ENCODE measurements at places on chromosomes 4 and X.
A peak's percentile ranks its signal among the peaks of the same experiment; 100 is the strongest.

DNA sequence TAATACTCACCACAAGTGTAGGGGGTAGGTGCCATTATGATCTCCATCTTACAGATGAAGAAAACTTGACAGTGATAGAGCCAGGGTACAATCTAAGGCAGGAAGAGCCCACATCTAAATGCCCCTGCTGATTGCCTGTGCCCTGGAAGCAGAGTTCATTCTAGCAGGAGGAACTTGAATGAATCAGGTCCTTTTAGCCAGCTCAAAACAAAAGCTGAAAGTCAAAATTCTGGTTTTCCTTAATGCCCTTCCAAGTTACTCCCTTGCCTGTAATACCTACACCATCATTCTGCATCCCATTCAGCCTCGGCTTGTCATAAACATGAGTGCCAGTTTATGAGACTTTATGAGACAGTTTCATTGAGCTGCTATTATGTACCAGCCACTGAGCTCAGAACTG, 89.6 kb downstream of the SCD5 start:
- no peak for DNase-seq

DNA sequence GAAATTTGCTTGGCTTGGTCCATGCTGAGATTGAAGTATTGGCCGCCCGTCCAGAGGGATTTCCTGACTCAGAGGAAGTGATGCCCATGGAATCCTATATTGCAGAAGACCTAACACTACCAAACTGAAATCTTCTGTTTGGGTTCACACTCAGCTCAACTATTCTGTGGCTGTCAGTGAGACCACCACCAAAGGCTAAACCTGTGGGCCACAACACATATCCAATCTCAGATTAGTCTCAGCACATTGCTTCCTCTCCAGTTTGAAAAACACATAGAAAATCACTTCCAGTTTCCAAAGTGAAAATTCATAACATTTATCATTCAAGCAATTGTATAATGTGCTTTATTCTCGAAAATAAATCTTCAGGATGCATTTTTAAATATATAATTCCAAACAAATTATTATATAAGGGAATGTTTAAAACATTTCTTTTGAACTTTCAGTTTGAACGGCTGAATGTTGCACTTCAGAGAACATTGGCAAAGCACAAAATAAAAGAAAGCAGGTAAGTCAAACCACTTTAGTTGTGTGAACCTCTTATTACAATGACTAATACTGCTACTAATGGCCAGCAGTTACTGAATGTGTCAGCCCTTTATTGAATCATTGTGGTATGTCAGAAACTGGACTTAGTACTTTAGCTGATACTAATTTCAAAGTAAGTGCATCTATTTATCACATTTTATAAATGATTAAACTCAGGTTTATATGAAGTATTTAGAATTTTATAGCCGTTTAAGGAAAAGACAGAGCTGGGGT, 37.0 kb downstream of the GUCY1A1 start:
- DNase-seq, result no peak

DNA sequence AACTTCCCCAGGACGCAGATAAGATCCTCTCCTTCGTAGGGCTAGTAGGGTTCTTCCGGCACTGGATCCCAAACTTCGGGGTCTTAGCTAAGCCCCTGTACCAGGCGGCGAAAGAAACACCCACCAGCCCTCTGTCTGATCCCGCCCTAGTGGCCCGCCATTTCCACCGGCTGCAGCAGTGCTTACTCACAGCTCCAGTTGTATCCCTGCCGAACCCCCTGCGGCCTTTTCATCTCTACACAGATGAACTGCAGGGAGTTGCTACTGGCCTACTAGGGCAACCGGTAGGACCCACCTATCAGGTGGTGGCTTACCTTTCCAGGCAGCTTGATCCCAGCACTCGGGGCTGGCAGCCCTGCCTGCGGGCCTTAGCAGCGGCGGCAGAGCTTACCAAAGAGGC, 961.2 kb downstream of the RPA4 start:
- no peak for DNase-seq

GRCh38 chrX:50779694-50780093, 34.3 kb downstream of the SHROOM4 start:
- DNase-seq, result no peak

GRCh38 chr4:180953572-180953971, 1289.6 kb upstream of the TENM3 start:
- DNase-seq, result no peak

- DNase-seq, result no peak
Observed at GRCh38 chr4:164307262-164307661, 446.7 kb upstream of the SMIM31 start.

GRCh38 chrX:115591856-115592842, 31.2 kb downstream of the PLS3 start:
- no peak for DNase-seq

DNA sequence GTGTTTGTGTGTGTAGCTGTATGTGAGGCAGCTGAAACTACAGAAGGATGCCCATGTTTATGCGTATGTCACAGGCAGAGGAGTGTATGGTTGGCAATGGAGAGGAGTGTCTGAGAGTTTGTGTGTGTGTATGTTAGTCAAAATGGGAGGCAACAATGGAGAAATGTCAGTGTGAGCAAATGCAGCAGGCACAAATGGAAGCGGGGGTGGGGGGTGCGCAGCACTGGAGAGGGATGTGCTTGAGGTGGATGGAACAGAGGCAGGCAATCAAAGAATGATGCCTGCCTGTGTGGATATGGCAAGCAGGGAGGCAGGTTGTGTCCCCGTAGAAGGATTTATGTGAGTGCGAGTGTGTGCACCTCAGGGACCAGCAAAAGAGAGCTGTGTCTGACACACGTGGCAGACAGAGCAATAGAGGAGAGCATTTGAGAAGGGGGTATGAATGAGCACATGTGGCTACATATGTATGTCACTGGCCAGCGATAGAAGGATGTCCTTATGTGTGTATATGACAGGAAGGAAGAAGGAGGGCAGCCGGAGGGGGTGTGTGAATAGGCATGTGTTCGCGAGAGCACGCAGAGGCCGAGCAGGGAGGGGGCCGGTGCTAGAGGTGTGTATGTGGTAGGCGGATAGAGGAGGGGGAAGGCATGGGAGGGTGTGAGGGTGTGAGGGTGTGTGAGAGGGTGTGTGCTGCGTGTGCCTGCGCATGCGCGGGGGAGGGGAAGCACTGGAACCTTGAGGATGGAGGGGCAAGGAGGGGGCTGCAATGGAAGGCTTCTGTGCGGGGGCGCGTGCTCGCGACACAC, 1.1 kb downstream of the PJA1 start:
- peak; percentile 61 for DNase-seq

- DNase-seq, result no peak
Observed at GRCh38 chrX:103101299-103102042, 8.5 kb upstream of the NXF3 start.

DNA sequence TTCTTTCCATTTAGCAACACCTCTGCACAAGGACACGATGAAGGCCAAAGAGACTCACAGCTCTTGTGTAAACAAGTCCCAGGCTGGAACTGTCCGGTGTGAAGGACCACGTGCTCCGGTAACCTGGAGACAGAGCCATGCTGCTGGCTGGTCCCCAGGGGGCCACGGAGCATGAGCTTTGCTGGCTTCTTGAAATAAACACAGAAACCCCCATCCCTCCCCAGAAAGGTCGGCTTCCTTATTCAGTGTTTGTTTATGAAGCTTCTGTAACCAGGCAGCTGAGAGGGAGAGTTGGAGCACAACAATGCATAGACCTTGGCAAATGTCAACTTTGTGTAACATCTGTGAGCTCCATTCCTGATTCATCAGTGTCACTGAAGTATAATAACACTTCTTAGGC, 109.4 kb downstream of the GPR143 start:
- DNase-seq, result peak; percentile 46

DNA sequence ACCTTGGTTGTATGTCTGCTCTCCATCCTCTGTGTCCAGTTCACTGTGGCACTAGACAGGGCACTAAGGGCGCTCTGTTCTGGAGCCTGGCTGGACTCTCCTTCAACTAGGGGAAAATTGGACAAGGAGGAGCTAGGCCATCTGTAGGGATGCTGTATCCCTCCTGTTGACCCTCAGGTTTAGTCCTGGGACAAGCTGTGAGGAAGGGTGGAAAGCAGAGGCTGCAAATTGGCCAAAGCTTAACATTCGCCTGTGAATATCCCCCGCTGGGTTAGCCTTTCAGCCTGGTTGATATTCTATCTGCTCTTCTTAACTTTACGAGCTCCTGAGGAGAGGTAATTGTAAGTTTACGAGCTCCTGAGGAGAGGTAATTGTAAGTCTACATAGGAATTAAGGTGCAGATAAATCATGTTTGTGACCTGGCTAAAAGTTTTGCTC, 64.4 kb upstream of the ENPEP start:
- DNase-seq, result peak; percentile 75

GRCh38 chrX:55028040-55028439, 2.7 kb downstream of the ALAS2 start:
- DNase-seq, result no peak

DNA sequence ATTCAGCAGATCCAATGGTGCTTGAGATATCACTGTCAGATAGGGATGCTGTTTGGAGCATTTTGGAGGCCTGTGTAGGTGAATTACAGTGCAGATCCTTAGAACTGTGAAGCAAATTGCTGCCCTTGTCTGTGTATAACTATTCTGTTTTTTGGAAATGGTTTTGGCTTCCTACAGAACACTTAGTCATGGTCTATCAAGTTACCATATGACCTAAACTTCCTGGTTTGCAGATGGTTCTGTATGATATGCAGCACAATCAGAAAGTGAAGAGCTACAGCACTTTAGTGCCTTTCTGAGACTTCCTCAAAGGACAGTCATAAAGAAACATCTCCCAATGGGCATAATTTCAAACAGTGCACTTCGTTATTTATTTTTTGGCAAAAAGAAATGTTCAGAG, 688.6 kb downstream of the SH3BGRL start:
- DNase-seq, result no peak

GRCh38 chrX:18668071-18668835, 3.7 kb downstream of the RS1 start:
- DNase-seq, result no peak

- no peak for DNase-seq
Observed at GRCh38 chr4:105130945-105131344, 15.7 kb upstream of the TET2 start.

- no peak for DNase-seq
Observed at GRCh38 chr4:65999518-65999871, 329.2 kb upstream of the EPHA5 start.

GRCh38 chr4:154349829-154350228, 141.8 kb downstream of the DCHS2 start:
- no peak for DNase-seq

- DNase-seq, result no peak
Observed at GRCh38 chr4:17812801-17813200, 2.0 kb downstream of the NCAPG start.

DNA sequence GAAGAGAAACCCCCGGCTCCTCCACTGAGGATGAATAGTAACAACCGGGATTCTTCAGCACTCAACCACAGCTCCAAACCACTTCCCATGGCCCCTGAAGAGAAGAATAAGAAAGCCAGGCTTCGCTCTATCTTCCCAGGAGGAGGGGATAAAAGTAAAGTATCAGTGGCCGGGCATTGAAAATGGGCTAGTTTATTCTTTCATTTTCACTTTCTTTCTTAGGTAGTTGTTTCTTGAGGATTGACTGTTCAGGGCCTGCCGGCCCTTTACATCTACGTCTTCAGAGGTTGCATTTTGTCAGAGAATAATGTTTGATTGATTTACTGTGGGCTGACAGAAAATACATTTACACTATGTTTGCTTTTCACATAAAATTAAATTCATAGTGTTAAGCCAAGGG, 27.1 kb downstream of the PAK3 start:
- DNase-seq, result no peak

GRCh38 chr4:26242451-26242850, 78.4 kb upstream of the RBPJ start:
- no peak for DNase-seq

- no peak for DNase-seq
Observed at GRCh38 chrX:15546745-15547144, 46.1 kb downstream of the BMX start.

GRCh38 chrX:150690126-150690525, 3.1 kb upstream of the MTMR1 start:
- DNase-seq, result no peak

DNA sequence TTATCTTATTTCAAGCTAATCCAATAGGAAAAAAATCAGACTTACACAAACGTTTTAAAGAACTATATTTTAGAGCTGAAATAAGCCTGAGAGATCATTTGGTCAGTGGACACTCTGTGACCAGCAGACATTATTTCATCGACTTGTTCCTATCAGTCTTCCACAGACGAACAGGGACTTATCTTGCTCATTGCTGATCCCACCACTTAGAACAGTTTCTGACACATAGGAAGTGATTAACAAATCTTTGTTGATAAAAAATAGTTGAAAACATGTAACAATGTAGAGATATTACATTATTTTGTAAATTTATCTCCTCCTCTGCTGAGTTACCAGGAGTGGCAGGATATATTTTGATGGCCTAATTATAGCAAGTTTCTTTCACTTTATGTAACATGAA, 65.8 kb downstream of the TAPT1 start:
- no peak for DNase-seq

DNA sequence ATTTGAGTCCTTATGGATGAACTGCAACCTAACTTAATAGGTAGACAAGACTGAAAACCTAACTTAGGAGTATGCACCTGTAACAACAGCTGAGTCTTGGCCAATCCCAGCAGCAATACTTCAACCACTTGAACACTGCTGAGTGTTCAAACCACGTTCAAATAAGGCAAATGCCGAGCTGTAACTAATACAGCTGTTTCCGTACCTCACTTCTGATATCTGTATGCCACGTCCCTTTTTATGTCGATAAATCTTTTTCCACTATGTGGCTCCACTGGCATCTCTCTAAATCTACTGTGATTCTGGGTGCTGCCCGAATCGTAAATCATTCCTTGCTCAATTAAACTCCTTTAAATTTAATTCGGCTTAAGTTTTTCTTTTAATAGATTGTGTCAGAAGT, 459.7 kb downstream of the INPP4B start:
- no peak for DNase-seq

GRCh38 chr4:25970691-25971432, 56.8 kb downstream of the SMIM20 start:
- DNase-seq, result peak; percentile 33

GRCh38 chr4:98318521-98318920, 57.3 kb downstream of the RAP1GDS1 start:
- DNase-seq, result no peak
